Hematopoietic multipotent progenitor cell treated with erythropoietin and hydrocortisone succinate and interleukin-3 and kit ligand, for 17 days (in vitro differentiated cells): ENCODE measurements at places on chromosomes 7 and 10.

DNA sequence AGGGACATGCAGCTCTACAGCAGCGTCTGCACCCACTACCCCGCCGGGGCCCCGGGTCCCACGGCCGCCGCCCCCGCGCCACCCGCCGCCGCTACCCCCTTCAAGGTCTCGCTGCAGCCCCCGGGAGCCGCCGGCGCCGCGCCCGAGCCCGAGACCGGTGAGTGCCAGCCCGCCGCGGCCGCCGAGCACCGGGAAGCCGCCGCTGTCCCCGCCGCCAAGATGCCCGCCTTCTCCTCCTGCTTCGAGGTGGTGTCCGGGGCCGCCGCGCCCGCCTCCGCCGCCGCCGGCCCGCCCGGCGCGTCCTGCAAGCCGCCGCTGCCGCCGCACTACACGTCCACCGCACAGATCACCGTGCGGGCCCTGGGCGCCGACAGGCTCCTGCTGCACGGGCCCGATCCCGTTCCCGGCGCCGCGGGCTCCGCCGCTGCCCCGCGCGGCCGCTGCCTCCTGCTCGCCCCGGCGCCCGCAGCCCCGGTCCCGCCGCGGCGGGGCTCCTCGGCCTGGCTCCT lies 631 bp downstream of the OTUD1 start:
- peak; percentile 49 for DNase-seq

DNA sequence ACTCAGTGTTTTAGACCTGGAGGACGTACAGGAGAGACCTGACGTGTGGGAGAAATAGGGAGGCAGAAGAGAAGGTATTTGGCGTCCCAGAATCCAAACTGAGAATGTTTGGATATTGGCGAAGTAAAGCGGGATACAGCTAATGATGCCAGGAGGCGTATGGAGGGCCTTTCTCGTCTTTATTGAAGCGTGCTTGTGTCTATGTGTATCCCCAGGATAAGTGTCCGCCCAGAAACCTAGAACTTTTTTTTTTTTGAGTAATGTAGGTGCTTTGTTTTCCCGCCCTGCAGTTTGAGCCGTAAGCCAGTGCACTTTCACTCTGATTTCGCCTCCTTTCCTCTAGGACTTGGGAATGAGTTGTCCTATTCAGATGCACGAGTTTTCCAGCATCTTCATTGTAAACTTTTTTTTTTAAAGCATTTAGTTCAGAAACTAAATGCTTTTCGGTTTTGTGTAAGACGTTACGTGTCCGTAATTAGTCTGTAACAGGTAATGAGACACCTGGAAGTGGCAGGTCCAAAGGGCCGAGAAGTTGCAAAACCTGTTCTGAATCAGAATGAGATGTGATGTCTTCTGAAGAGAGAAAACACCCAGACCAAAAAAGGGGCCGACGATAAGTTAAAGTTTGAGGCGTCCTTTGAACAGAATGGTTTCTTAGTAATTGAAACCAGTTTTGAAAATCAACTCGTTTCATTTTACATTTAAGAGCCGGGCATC lies 746 bp downstream of the ARL5B start:
- DNase-seq = peak; percentile 28

GRCh38 chr10:78515038-78515872 lies 481.6 kb downstream of the RPS24 start:
- no peak for DNase-seq

DNA sequence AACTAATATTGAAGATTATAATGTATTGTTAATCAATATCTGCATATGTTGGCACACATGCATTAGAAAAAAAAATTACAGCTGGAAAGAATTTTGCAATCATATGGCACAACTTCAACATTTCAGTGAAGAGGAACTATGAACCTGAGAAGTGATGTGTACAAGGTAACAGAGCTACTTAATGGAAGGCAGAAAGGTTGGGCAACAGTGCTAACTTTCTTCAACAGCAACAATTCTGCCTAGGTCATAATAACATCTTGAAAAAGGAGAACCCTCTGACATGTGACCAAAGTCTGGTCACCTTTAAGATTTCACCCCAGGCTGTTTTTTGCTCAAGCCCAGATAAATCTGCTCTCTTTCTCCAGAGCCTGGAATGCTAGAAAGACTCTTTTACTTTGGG lies 47.9 kb upstream of the SKAP2 start:
- DNase-seq = no peak

DNA sequence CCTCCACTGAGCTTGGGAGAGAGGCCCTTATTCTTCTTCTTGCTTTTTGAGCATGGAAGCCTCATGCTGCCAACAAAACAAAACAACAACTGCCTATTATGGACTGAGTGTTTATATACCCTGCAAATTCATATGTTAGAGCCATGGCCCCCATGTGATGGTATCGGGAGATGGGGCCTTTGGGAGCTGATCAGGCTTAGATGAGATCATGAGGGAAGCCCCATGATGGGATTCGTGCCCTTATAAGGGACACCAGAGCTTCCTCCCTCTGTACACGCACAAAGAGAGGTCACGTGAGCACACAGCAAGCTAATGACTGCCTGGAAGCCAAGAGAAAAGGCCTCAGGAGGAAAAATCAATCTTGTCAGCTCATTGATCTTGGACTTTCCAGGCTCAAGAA lies 235.0 kb downstream of the FANK1 start:
- DNase-seq = no peak

GRCh38 chr7:79308192-79308591 lies 145.3 kb downstream of the MAGI2 start:
- no peak for DNase-seq

DNA sequence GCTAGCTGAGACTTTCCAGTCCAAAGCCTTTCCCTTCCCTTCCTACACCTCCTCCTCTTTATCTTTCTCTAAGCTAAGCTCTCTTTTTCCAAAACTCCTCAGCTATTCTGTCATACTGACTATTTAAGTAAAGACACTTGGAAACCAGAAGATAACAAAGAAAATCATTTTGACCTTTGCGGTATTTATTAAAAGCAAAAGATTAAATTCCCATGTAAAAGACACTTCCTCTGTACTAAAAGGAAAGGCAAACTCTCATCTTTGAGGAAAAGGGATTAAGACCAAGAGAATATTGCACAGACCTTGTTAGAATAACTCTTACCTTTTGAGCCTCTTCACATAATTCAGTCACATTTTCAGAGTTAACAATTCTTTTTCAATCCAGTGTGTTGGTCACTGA lies 15.8 kb downstream of the ST8SIA6 start:
- no peak for DNase-seq

- no peak for DNase-seq
Observed at GRCh38 chr7:100156331-100157068, 2.0 kb downstream of the TRAPPC14 start.

- no peak for DNase-seq
Observed at GRCh38 chr7:74083928-74084721, 521 bp downstream of the LIMK1 start.

- no peak for DNase-seq
Observed at GRCh38 chr7:47343061-47343455, 238.9 kb downstream of the TNS3 start.

DNA sequence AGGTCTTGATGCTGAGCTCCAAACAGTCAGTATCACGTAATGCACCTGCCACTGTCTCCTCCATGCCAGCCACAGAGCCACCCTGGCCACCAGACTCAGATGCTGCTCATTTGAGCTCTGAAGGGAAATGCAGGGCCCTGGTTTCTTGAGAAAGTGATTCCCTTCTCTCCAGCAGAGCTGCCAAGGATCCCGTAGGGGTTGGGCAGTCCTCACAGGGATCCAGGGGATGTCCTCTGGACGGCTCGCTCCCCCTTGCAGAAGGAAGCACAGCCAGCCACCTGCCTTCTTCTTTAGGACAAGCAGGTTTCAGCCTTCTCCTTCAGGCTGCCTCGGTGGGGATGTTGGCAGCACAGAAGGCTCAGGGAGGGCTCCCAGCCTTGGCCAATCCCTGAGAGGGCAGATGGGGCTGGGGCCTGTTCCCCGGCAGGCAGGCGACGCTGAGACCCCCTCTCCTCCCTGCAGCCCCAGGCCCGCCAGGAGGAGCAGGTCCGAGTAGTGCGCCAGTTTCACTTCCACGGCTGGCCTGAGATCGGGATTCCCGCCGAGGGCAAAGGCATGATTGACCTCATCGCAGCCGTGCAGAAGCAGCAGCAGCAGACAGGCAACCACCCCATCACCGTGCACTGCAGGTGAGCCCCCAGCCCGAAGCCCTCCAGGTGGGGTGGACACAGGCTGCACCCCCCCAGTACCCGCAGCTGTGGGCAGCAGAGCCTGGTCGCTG lies 48.9 kb downstream of the MKI67 start:
- no peak for DNase-seq

- no peak for DNase-seq
Observed at GRCh38 chr7:132942701-132943100, 139.2 kb downstream of the CHCHD3 start.

GRCh38 chr10:126628746-126629145 lies 41.7 kb downstream of the C10orf90 start:
- no peak for DNase-seq

GRCh38 chr7:132783824-132784223 lies 207.6 kb upstream of the PLXNA4 start:
- DNase-seq = no peak

- no peak for DNase-seq
Observed at GRCh38 chr7:93011351-93012294, 106.2 kb downstream of the SAMD9 start.

- no peak for DNase-seq
Observed at GRCh38 chr10:80277016-80277415, 12.4 kb downstream of the MAT1A start.

DNA sequence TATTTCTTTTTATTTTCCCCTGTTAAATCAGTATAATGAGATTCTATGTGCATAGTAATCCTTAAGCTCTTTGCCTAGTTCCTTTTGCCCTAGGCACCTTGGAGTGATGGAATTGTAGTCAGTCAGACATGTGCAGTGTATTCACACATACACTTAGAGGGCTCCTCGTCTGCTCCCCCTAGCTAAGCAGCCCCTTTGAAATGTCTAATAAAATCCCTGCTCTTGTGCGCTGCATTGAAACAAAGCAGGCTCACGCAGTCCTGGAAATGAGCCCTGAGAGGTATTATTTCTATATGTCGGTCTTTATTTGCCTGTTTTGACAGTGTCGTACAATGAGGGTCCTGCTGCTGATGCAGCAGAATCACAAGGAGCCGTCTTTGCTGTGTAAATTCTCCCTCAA lies 258.7 kb downstream of the AUTS2 start:
- DNase-seq = no peak

DNA sequence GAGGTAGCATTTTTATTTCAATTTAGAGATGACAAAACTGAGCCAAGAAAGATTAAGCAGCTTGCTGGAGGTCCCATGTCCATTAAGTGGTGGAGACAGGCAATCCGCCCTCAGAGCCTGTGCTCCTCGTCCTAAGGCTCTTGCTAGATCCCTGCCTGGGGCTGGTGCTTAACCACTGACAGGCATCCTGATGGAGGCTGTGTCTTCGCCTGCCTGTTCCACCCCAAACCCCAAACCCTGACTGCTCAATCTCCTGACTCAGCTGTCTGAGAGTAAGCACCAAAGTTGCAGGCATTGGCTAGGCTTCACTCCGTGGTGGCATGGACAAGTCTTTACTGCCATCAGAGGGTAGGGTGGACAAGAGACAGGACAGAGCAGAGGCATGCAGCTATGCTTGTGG lies 209.4 kb downstream of the POU6F2 start:
- no peak for DNase-seq
